Activated B cell treated with CpG ODN at 0.5 μM for 24 hours (primary cell): ENCODE measurements at places on chromosomes 5 and 9. TPM values are rescaled to one million over a fixed set of nuclear protein-coding genes. Genes with fewer than 3 reads are reported as not detected.

The QSOX2 gene
- total RNA-seq: 43.3 and 49.1 TPM in 2 replicates

The GRM6 gene
- total RNA-seq: not detected in 2 replicates

The F12 gene
- total RNA-seq: 0.31 TPM in 1 of 2 replicates, not detected in the other

The CTSV gene
- total RNA-seq: not detected in 2 replicates

The IRX4 gene
- not detected in 2 replicates for total RNA-seq

The PTGDS gene
- total RNA-seq: not detected in 2 replicates

The CCNO gene
- total RNA-seq: not detected in 2 replicates

The CDH6 gene
- not detected in 2 replicates for total RNA-seq

The RABEPK gene
- total RNA-seq: 19.1 and 19.4 TPM in 2 replicates

The ELAVL2 gene
- not detected in 2 replicates for total RNA-seq

The SCGB3A1 gene
- total RNA-seq: not detected in 2 replicates

The PCDH1 gene
- total RNA-seq: not detected in 2 replicates

The SH3RF2 gene
- total RNA-seq: not detected in 2 replicates

The IL13 gene
- total RNA-seq: 0.27 and 0.75 TPM in 2 replicates

The HEMGN gene
- 0.11 TPM in 1 of 2 replicates, not detected in the other for total RNA-seq

The SLC25A2 gene
- 2.6 and 3.9 TPM in 2 replicates for total RNA-seq

The PCDHGC5 gene
- 0.24 and 0.38 TPM in 2 replicates for total RNA-seq
